ENCODE measurements at places on chromosomes 3 and 15.

DNA sequence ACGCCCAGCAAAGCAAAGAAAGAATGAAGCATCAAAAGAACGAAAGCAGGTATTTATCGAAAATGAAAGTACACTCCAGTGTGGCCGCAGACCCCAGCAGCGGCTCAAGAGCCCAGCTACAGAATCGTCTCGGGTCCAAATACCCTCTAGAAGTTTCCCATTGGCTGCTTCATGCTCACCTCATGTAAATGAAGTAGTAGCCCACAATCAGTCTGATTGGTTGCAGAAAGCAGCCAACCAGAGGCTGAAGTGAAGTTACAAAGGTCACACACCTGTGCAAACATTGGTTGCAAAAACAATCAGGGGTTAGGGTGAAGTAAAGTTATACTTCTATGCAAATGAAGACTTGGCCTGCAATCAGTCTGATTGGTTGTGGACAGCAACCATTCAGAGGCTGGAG, 32.0 kb downstream of the SV2B start:
- no peak for DNase-seq

- no peak for DNase-seq
These were observed 30.4 kb upstream of the KCNMB2 start for GRCh38 chr3:178505832-178506231.

DNA sequence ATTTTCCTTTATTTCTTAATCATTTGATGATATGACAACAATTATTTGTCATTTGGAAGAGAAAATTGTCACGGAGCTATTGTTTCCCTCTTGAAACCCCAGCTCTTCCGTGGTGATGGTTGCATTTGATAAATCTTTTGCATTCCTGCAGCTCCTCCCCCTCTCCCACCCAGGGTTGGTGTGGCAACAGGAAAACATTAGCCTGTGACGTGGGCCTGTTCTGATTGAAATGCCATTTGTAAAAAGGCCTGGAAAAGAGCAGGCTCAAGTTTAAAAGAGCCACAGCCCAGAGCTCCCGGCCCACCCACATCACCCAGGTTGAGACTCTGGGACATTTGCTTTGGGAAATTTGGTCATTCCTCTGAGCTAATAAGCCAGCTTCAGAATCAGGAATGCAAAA, 282.5 kb downstream of the RPLP1 start:
- no peak for DNase-seq

- no peak for DNase-seq
These were observed 89.6 kb upstream of the MYZAP start for GRCh38 chr15:57502116-57502515.

DNA sequence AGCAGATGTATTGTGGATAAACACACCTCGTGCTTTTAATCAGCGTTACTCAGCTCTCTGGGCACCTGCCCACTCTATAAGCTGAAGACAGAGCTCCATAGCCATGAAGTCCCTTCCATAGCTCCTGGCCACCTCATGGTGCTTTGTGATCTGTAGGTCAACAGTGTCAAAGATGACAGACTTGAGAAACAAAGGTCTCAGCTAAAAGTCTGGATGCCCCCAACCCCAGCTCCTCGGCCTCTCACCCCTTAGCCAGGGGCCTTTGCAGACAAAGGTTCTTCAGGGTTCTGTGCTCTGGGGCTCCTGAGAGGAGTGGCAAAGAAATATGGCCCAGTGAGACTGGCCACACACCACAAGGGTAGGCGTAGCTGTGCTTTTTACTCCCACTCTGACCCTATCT, 168.6 kb downstream of the KLF13 start:
- no peak for DNase-seq

DNA sequence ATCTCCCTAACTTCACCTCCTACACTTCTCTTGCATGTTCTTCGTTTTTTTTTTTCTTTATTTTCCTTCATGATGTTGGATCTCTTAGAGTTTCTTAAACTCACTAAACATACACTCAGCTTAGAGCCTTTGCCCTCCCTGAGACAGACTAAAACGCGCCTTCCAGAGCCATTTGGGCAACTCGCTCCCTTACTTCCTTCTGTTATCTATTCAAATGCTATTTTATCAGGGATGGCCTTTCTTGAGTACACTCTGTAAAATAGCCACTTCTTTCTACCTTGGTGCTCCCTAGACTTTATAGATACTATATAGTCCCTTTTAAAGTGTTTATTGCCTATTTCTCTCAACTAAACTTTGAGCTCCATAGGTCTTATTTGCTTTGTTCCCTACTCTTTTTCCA, 598.2 kb upstream of the NECTIN3 start:
- DNase-seq = no peak

- no peak for DNase-seq
These were observed 10.2 kb downstream of the CSPG4 start for GRCh38 chr15:75702436-75702835.

DNA sequence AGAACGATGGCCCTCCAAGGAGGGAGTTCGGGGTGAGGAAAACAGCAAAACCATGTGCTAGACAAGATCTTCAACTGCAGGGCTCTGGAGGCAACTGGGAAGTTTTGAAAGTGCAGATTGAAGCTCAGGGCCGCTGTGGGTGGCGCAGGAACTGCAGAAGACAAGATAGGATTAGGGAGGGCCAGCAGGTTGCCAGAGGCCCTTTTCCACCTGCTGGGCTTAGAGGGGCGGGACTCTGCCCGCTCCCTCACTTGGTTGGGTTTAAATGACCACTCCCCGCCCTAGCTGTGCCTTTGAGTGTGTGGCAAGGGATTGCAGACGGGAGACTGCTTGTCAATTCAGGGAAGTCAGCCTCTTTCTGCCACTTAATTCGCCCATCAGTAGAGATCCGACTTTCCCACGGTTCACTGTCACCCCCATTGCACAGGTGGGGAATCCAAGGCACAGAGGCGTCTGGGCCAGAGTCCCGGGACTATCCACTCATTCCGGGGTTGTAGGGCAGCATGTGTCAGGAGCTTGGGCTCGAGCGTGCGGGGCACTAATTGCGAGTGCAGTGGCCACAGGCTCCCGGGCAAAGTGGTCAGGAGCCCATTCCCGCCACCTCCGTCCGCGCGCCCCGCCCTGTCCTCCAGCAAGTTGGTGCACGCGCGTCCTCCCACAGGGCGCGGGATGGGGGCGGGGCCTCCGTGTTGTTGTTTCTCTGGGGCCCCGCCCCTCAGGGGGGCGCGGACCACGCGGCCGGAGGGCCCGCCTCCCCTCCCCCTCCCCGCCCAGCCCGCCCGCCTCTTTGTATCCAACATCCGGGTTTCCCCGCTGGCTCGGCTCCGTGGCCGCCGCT, at the start of gene ACVR2B:
Gene ACVR2B (plus strand): TSS at position 816 of the 838 bp plus-strand sequence. CDS start 433 bp downstream, outside the sequence.
- DNase-seq = peak; percentile 97

DNA sequence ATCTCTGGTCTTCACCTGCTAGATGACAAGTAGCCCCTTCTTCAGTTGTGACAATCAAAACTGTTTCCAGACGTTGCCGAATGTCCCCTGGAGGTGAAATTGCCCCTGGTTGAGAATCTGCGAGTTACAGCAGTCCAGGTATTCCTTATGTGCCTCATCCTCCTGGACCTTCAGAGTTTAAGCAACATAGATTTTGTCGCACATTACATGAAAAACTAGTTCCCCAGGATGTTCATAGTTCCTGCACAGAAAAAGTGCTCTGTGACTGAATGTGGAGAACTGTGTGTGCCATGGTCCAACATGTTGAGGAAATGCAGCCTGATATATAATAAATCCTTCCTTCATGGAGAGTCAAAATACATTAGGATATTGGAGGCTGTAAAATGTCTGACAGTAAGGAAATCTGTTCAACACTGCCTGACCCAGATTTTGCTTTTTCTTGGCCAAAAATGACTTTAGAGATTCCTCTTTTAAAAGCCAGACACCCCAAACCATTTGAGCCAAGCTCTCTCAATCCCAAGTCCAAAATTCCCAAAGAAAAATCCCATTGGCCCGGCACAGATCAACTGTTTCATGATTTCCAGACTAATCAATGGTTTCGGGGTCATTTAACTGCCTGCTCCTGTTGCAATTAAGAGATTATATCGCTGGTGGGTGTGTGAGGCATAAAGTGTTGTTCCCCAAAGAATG, 20.4 kb upstream of the SHC4 start:
- no peak for DNase-seq

GRCh38 chr3:178663201-178663934, 127.1 kb downstream of the KCNMB2 start:
- no peak for DNase-seq

DNA sequence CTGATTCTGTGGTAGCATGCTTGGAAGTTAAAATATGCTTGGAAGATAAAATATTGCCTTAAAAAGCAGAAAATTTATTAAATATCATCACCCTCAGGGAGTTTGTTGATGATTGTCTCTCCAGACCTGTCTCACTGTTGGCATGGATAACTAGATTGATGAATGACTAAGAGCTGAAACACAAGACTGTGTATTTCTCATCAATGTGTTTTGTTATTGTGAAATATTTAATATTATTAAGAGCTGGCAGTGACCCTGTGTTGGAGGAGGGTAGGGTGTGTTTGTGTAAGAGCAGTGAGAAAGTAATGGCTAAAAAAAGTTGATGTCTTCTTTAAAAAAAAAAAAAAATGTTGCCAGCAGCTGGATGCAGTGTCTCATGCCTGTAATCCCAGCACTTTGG, 82.2 kb downstream of the ITPR1 start:
- DNase-seq = no peak

DNA sequence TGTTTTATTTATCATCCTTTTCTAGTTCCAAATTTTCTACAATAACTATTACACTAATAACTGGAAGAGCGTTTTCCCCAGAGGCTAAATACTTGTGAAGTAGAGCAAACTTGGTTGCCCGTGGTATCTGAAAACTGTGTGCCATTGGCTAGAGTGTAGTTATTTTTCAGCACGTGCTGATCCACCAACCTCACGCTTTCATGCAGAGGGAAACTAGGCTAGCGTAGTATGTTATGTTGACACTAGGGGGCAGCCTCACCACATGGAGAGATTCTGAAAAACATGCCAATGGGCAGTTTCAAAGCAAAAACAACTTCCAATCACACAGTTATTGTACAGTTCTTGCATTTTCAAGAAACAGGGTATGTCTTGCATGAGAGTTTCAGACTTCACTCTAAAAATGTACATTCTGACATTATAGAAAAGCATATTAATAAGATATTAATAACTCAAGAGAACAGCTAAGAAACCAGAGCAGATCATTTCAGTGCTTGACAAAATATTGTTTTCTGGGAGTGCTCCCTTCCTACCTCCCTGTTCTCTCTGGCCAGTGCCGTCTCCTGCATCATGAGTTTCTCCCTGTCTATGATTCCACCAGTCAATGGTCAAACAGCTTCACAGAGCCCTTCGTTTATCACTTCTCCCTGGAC, 39.7 kb downstream of the SPATA12 start:
- no peak for DNase-seq

GRCh38 chr3:147412261-147412916, 3.2 kb downstream of the ZIC1 start:
- DNase-seq = no peak

DNA sequence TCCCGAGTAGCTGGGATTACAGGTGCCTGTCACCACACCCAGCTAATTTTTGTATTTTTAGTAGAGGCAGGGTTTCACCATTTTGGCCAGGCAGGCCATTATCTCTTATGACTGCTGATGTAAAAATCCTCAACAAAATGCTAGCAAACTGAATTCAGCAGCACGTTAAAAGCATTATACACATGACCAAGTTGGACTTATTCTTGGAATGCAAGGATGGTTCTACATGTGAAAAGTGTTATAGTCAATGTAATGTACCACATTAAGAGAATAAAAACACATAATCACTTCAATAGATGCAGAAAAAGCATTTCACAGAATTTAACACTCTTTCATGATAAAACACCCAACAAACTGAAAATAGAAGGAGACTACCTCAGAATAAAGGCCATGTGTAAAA, 20.2 kb downstream of the RNF13 start:
- DNase-seq = no peak

DNA sequence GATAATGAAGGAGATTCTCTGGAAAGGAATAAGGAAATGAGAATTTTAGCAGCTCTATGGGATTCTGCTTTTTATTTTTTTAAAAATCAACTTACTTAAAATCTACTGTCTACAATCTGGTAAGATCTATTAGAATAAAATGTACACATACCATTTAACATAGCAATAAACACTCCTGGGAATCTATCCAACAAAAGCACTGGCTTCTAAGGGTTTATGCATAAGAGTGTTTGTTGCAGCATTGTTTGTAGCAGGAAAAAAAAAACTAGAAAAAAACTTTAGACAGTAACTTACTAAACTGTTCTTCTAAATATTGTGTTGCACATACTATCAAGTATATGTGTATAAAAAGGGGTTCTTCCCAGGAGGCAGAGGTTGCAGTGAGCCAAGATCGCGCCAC, 15.7 kb upstream of the RBP1 start:
- DNase-seq = no peak

DNA sequence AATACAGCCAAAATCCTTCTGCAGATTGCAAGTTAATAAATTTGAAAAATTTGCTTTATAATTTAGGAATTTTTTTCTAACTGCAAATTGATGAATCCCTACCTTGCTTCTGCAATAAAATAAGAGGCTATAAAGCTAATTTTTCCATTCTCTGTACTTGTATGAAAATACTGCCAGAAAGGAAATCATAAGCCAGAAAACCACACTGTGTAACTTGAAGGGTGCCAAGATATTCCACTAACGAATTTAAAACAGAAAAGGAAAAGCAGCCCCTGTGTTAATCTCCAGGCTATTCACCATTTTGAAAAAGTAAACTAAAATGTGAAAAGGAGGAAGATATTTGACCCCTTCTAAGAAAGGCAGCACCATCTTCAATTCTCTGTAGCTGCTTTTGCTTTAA, 557.9 kb upstream of the ZNF385D start:
- no peak for DNase-seq

DNA sequence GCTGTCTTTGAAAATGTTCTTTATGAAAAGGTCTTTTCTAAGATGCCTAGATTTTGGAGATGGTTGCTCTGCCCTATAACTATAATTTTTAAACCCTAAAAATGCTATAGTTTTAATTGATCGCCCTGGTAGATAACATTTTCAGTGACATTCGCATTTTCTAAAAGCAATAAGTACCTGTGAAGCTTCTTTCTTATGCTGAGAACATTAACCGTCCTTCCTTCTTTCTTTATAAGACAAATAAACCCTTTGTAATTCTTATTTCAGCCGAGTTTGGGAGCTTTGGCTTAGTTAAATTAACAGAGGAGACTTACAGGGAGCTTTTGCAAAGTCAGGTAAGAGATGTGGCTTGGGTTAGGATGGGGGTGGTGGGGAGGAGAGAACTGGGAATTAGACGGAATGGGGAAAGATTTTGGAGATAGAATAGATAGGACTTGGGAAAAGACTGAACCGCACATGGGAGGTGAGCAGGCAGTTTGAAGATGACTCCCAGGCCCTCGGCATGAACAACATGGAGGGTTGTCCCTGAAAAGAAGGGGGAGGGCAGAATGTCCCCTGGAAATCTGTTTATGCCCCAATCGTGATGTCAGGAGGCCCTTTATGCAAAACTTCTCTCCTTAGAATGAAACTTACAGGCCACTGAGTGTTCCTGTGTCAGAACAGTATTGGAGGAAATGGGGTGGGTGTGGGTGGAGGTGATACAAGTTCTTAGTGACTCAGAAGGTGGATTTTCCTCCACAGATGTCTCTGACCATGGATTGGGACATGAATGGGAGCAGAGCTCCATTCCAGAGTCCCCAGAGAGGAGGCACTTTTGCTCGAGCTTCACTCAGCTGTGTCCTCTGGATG, 76.2 kb upstream of the LARS2 start:
- DNase-seq = no peak

- DNase-seq = no peak
These were observed 80.7 kb downstream of the PPARG start for GRCh38 chr3:12369598-12369997.

All from Right ventricle myocardium inferior (tissue), 1 donor.